HT1080 (cell line): ENCODE measurements at places on chromosomes 6 and 20. TPM values are rescaled to one million over a fixed set of nuclear protein-coding genes. Genes with fewer than 3 reads are reported as not detected.

DNA sequence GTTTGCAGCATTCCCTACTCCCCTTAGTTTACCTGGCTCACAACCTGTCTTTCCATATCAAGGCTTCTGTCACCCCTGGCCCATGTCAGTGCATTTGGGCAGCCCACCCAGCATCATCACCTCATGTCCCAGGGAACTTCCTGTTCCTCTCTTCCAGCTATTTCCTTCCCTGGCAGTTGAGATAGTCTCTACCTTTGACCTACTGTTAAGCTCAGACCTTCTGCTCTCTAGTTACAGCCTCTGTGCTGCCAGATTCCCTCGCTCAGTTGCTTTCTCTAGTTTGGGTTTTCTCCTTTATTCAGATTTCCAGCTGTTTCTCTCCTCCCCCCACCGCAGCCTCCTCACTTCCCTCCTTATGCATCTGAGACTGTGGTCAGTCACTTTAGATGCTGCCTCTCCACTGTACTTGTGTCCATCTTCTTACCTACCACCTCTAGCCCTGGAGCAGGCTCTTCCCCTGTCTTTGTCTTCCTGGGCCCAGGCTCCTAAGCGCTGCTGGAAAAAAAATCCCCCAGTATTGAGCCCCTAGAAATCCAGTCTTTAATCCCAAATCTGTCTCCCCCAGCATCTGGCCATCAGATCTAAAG is 16.3 kb downstream of the PTPN1 start:
- no peak for DNase-seq

Gene ZNF311
- total RNA-seq = 0.40 and 0.51 TPM in 2 replicates

DNA sequence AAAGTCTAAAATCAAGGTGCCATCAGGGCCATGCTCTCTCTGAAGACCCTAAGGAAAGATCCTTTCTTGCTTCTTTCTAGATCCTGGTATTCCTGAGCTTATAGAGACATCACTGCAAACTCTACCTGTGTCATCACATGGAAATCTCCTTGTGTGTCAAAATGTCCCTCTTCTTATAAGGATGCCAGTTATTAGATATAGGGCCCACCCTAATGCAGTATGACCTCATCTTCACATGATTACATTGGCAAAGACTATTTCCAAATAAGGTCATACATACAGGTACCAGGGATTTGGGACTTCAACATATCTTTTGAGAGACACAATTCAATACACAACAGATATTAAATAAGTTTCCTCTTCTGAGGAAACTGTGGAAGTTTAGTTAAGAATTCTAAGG is 123.9 kb downstream of the UNC5CL start:
- DNase-seq = no peak

Gene RPS10
- 1,808 and 3,039 TPM in 2 replicates for total RNA-seq

DNA sequence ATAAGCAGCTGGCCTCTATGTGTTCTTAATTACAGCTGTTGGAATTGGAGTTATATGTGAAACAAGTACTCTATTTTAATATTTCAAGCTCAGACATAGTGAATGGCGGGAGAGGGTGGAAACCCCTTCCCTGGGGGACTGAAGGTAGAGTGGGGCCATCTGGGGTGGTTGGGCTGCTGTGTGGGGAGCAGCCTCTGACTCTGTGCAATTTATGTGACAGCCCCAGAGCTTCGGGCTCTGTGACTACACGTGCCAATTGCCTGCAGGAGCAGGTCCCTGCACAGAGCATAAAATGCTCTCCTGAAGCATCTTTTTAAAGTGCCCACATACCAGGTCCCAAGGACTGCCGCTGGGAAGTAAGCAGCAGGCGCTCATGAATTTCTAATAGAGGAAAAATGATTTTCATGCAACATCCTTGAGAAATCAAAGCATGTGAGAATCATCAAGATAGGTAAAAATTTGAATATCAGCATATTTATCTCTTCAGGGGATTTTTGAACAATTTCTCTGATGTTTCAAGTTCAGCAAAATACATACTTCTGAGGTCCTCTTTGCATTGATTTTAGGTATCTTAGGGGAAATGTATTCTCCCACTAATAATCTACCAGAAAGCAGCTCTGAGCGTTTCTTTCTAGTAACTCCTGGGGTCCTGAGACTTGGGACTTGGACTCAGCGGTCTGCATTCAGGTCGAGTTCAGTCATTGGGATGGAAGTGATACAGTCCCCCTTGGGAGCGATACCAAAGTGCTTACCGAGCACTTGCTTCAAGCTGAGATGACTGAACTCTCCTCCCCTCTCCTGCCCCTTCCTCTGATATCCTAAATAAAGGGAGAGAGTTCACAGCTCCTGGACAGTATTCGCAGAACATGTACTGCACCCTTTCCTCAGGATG is 40.0 kb downstream of the ALDH8A1 start:
- DNase-seq = no peak

- DNase-seq = no peak
Observed at GRCh38 chr6:154535147-154535546, 24.7 kb upstream of the CNKSR3 start.

DNA sequence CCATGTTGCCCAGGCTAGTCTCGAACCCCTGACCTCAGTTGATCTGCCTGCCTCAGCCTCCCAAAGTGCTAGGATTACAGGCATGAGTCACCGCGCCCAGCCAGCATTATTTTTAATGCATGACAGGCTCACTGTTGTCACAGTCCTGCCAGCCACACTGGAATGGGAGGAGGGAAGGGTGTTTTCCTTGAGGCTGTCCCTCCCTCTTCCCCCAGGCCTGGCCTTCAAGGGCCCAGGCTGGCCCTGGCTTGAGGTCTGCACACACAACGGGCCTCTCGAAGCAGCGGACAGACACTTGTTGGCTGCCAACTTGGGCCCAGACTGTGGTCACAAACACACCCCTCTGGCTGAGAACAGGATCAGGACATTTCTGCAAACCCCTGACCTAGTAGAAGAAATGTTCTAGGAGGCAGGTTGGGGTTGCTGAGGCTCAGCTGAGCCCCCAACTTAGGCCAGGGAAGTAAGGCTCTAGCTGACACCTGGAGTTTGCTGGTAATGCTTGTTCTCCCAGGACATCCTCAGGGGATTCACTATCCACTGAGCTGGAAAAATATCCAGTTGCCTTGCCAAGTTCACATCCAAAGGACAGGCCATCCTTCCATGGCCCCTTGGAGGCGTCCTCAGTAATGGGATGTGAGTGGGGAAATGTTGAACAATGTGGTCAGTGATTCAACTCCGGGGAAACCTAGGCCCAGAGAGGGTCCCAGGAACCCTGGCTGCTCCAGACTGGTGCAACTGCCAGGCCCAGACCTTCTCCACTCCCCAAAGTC is 9.9 kb downstream of the SNTA1 start:
- DNase-seq = no peak

DNA sequence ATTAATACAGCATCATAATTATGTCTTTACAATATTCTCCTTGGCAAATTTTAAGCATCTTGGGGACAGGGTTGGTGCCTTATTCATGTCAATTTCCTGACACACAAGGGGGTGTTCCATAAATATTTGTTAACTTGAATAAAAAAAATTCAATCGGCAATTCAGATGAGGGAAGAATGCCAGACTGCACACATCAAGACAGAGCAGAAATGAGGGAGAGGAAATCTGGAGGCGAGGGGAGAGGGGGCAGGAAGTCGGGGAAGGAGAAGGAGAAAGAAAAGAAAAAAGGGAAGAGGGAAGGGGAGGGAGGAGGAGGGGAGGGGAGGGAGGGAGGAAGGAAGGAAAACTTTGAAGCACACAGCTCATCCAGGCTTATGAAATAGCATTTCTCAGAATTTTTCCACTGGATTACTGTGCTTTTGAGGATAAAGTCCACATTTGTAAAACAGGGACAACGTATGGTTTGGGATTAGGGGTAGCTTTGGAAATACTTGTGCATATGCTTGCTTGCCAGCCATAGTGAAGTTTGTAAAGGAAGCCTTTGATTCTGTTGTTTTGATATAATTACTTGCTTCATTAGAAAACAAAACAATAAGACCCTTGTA is 362.1 kb downstream of the SAMD5 start:
- no peak for DNase-seq
